D341Med (cell line): ENCODE measurements at places on chromosomes 3 and 15.

DNA sequence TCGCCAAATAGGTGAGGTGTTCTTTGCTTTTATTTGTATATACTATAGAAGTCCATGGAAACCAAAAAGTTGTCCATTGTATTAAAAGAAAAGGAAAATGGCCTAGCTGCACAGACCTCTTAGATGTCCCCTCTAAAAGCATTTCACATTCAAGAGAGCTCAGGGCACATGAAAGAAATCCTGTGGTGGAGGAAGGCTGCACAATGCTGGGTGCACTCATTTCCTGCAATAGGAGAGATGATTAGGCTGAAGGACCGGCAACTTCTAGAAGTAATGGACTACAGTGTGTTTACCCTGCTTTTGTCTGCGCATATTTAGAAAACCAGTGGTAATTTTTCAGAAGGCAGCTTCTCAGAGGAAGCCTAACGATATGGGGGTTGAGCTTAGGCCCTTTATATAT, 25.4 kb downstream of the PPM1L start:
- DNase-seq = no peak

- no peak for DNase-seq
Observed at GRCh38 chr15:83396101-83396500, 51.0 kb upstream of the SH3GL3 start.

DNA sequence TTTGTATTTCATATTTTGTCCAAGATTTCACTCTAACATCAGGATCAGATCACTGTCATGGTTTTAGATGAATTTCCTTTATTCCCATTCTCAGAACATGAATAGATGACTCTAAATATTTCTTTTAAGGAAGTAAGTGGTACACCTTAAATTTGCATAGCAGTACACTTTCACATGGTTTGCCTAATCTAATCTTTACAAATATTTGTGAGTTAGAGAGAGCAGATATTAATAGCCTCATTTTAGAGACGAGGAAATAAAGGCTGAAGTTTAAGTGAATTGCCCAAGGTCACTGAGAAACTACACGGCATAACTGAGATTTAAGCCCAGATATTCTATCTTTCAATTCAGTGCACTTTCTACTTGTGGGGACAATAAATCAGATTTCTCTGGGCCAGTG, 14.2 kb downstream of the TERC start:
- no peak for DNase-seq

GRCh38 chr15:77720655-77721054, 87.9 kb upstream of the LINGO1 start:
- DNase-seq = no peak

GRCh38 chr3:13277860-13278531, 142.1 kb downstream of the NUP210 start:
- no peak for DNase-seq

- no peak for DNase-seq
Observed at GRCh38 chr3:40961104-40961857, 238.0 kb upstream of the CTNNB1 start.

DNA sequence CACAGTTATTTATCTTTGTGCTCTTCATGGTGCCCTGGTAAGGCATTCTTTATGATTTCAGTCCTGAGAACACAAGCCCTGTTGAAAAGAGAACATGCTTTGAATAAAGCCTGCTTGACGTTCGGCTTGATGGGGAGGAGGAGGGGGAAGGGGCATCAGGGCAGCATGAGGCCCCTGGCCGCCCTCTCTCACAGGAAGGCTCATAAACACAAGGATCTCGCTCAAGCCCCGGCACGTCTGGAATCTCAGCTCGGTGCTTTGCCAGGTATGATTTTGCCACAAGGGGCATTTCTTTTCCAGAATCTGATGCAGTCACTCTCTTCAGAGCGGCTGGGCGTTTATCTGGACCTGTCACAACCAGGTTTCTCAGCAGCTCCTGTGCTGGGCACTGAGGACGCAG, 129.4 kb downstream of the DNAJB8 start:
- DNase-seq = no peak

- DNase-seq = no peak
Observed at GRCh38 chr3:132283440-132283839, 33.8 kb upstream of the ACP3 start.

GRCh38 chr3:72077473-72078259, 292.7 kb upstream of the PROK2 start:
- DNase-seq = no peak

GRCh38 chr3:156617781-156618180, 56.6 kb upstream of the TIPARP start:
- no peak for DNase-seq

DNA sequence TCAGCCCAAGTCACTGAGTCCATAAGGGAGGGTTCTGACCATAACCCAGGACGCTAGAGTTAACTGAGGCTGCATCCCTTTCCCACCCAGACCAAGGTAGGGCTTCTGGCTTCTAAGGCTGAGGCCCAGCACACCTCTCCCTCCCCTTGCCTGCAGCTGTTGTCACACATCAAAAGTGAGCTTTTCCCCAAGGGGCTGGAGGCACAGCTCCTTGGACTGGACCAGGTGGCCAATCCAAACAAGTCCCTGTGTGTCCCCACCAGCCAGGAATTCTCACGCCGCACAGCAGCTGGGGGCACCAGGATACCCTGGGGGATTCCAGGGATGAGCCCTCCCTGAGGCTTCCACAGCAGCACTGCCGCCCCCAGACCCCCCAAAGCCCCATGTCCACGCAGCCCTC, 22.3 kb upstream of the ISLR2 start:
- no peak for DNase-seq

GRCh38 chr3:170493712-170494182, 75.1 kb downstream of the CLDN11 start:
- no peak for DNase-seq

- DNase-seq = no peak
Observed at GRCh38 chr15:27576576-27576975, 522.5 kb downstream of the OCA2 start.

DNA sequence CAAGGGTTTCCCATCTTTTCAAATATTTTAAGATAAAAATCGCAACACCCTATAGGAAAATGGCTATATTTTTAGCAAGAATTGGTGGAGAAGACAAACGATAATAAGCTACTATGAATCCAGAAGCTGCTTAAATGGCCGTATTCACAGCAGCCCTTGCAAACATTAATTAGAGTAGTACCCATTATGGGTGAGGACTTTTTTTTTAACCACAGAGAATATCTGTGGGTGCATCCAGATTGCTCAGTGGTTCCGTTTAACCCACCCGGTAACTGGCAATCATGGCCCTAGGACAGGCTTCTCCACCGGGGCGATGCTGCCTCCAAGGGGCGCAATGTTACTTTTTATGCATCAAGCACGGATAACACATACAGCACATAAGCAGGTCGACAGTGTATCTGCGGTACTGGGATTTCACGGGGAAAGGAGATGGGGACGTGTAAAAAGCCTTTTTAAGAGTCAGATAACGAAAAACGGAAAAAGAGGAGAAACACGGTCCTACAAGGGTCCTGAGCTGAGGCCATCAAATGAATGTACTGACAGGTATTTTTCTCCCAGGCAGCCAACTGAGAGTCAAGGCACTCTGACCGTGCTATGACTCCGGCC, 968 bp upstream of the TMEM266 start:
- peak; percentile 49 for DNase-seq

DNA sequence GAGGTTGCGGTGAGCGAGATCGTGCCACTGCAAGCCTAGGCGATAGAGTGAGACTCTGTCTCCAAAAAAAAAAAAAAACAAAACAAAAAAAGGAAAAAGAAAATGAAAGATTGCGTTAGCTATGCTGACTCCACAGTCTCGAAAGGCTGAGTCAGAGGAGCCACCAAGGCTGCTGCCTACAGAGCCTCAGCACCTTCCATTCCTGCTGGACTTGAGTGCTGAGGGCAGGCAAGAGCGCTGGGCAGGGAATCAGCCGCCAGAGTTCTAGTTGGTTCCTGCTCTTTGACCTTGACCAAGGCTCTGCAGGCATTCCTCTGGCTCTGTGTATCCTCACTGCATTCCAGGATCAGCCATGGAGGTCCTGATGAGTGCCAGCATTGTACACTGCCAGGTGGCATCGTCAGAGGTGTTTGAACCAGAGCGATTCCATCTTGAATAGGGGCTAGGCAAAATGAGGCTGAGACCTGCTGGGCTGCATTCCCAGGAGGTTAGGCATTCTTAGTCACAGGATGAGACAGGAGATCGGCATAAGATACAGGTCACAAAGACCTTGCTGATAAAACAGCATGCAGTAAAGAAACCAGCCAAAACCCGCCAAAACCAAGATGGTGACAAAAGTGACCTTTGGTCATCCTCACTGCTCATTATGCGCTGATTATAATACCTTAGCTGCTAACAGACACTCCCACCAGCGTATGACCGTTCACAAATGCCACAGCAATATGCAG, 5.9 kb downstream of the MESP2 start:
- peak; percentile 10 for DNase-seq

- no peak for DNase-seq
Observed at GRCh38 chr3:72606005-72606800, 242.0 kb downstream of the SHQ1 start.

- DNase-seq = no peak
Observed at GRCh38 chr3:13352621-13353131, 67.4 kb downstream of the NUP210 start.

- DNase-seq = no peak
Observed at GRCh38 chr15:52180851-52181450, 10.2 kb downstream of the GNB5 start.

DNA sequence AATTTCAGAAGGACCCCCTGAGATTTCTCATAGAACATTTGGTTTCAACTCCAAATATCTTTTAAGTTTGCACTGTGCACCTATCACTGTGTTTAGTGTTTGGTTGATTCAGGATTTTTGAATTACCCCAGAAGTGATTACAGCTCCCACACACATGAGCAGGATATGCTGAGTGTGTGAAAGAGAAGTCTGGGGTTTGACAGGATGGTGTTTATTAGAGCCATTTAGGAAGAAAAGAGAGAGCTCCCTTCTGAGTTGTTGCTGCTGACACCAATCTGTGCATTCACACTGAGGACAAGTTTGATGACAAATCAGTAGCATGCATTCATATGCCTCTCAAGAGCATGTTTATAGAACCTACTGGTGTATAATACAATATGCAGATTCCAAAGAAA, 118.1 kb downstream of the RPL22L1 start:
- DNase-seq = no peak

- no peak for DNase-seq
Observed at GRCh38 chr3:55765906-55766701, 279.0 kb upstream of the WNT5A start.

DNA sequence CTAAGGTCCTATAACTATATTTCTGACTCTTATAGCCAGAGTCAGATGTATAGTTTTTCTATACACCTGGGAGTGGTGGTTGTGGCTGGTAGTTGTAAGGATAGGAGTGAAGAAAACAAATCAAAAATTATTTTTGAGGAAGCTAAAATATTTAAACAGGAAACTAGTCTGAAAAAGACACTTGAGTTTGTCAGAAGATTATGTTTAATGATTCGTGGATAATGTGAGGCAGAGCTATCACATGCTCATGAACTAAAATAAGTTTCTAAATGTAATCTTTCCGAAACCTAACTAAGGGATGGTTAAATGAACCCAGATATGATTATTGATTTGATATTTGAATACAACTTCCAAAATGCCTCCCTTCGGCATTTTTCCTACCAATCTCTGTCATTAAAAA, 30.4 kb downstream of the GABRR3 start:
- DNase-seq = no peak

GRCh38 chr3:124768812-124769211, 38.6 kb downstream of the UMPS start:
- no peak for DNase-seq

DNA sequence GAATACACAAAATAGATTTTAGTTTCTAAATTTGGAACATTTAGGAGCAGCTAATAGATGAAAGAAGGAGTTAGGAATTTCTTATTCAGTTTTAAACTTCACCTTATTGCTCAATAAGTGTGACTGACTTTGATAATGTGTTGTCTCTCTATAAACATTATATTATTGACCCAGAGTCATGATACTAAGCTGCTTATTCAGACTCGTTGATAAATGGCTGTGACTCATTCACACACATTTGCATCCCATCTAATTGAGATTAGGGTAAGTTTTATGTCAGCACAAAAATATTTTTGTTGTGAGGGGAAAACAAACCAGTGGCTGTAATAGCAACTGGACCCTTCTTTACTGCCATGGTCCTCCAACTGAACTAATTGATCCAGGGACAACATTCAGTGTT, 137.6 kb downstream of the GOLIM4 start:
- no peak for DNase-seq

DNA sequence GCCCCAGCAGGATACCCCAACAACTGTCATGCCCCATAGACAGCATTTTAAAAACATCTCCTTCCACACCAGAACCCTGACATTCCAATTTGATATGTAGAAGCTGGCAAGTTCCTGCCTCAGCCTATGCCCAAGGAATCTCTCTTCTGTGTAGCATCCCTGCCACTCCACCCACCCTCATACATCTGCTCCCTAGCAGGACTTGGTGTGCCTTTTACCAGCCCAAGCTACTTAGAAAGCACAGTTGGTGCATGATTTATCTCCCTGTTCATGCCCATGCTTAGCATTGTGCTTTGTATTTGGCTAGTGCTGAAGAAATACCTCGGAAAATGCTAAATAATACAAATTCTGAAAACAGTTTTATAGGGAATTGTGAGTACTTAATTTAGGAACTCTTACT, 236.9 kb upstream of the HES1 start:
- DNase-seq = no peak

DNA sequence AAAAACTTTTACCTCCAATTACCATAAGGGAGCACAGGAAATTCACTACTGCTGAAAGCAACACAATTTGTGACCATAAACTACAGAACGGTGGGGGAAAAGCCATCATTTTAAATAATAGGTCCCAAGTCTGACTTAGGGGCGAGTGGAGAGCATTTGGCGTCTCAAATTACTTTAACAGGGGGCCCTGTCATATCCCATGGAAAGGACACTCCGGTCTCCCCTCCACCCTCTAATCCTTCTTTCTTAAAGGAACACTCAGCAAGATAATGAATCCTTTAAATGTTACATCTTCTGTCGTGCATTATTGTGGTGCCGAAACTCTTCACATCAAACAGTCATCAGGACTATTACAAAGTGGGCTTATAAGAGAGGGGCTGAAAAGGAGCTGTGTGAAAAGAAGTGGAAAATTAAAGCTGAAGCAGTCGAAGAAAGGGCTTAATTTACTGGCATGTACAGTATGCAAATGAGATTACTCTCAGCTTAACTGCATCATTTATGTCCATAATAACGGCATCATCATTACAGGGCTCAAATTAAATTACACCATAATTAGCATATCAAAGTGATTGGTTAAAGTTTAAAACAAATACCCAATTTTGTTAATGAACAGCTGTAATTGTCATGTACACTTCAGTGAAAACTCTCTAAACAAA, 342.2 kb downstream of the FOXP1 start:
- no peak for DNase-seq

DNA sequence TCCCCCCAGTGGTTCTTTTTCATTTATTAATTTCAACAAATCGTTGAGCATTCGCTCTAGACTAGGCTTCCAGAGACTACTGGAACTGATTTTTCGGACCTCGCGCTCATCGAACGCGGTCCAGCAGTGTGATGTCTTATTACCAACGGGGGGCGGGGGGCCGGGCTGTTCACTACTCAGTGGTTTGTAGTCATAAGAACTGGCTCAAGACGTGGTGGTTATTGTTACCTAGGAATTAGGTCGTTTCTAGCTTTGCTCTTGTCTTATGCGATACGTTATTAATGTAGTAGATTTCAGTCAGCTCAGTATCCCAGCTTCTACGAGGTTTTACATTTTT, 858 bp downstream of the RBM5 start:
- no peak for DNase-seq

GRCh38 chr3:54139630-54140029, 17.3 kb downstream of the CACNA2D3 start:
- no peak for DNase-seq
